ENCODE measurements at places on chromosomes 5 and 9.
A peak's percentile ranks its signal among the peaks of the same experiment; 100 is the strongest.

- peak; percentile 56 for DNase-seq
Observed at GRCh38 chr5:141003791-141004611, 37.7 kb downstream of the PCDHAC2 start.

- DNase-seq: no peak
Observed at GRCh38 chr5:142832263-142832662, 62.1 kb downstream of the ARHGAP26 start.

DNA sequence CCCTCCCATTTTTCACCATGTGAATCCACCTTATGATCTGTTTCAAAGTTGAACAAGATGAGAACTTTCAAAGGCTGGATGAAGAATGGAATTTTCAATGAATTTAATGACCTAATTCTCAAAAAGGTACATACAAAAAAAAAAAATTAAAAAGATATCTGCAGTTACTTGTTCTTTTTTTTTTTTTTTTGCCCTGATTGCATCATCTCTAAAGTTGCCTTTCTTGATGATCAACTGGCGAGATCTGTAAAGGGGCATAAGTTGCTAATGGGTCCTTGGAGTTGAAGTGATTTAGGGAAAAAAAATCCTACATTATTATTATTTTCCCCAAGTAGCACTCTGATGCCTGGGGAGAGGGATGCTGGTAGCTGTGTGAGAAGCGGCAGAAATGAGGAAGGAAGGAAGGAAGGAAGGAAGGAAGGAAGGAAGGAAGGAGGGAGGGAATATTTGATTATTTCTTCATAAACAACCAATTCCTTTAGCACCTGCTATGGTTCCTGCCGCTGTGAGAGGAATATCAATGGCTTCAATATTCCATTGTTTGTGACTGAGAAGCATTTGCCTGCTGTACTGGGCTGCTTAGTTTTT, 48.8 kb upstream of the CD180 start:
- DNase-seq: no peak

- DNase-seq: no peak
Observed at GRCh38 chr5:159837860-159838259, 78.4 kb upstream of the ADRA1B start.

- DNase-seq: no peak
Observed at GRCh38 chr9:90896231-90896630, 94.6 kb downstream of the SYK start.

GRCh38 chr9:26112724-26113123, 434.5 kb upstream of the TUSC1 start:
- DNase-seq: peak; percentile 65

DNA sequence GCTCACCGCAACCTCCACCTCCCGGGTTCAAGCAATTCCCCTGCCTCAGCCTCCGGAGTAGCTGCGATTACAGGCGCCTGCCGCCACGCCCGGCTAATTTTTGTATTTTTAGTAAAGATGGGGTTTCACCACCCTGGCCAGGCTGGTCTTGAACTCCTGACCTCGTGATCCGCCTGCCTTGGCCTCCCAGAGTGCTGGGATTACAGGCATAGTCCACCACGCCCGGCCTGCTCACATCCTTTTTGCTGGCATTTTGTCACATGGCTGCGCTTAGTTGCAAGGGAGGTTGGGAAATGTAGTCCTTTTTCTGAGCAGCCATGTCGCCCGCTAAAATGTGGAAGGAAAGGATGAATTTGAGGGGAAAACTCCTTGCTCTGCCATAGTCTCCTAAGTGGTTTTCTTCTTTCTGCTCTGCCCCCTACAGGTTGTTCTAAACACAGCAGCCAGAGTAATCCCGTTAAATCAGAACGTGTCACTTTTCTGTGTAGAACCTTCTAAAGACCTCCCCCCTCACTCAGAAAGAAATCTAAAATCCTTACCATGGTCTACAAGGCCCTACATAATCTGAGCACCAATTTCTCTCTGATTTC, 57.8 kb upstream of the HSPA9 start:
- peak; percentile 20 for DNase-seq

DNA sequence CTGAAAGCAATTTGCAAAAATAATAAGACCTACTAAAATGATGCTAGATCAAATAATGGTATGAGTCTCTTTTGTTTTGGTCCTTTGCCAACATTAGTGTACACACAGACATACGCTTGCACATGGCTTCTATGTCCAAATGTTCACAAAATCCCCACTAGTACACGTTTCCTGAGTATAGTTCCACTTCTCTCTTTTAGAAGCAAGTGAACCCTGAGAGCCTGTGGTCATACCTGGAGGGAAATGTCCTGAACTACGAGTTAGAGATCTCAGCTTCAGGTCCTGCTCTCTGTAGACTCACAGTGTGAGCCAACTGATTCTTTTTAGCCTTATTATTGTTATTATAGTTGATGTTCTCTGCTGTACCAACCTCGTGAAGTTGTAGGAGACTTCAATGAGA, 47.3 kb upstream of the ACTBL2 start:
- DNase-seq: no peak

DNA sequence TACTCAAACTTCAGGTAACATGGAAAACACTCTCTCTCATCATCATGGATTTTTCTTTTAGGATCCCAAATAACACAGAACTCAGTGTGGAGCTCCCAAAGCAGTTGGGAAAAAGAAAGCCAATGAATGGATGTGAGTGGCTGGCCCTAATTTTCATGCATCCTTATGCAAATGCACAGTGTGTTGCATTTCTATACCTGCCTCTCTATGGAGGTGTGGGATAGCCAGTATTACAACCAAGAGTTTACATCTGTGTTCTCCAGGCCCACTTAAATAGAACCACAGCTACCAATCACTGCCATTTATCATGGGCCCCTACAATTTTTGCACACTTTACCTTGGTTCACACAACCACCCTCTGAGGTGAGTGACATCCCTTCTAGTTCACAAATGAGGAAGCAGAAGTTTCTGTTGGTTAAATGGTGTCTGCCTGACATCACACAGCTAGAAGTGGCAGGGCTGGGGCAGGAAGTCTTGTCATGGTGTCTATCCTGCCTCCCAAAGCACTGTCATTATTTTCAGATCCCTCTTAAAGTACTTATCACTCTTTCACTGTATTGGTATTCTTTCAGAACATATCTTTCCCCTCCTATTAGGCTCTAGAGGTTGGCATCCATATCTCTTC, 17.3 kb downstream of the MAMDC2 start:
- DNase-seq: no peak

DNA sequence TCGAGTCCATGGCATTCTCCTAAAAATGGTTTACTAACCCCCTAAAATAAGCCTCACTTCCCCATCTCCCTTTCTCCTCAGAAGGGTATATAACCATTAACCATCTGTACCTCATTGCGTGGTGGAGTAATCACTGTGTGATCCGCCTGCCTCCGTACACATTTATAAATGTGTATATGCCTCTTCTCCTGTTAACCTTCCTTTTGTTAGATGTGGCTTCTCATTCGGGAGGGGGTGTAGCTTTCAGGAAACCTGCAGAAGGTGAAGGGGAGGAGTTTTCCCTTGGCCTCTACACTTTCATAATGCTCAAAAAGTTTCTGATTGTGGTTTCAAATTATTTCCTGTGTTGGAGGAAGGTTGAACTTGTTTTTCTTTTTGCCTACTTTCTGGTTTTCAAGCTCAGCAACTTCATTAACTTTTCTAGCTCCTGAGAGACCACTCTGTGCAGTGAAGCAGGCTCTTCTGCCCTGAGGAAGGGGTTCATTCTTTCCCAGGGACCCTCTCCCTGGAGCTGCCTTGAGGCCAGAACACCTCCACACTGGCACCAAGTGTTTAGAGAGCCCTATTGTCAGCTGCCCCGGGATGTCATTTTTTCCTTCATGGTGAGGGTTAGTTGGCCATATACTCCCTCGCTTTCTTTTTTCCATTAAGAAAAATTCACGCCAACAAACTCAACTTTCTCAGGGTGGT, 46.9 kb downstream of the RASGRF2 start:
- DNase-seq: no peak

GRCh38 chr9:78030296-78030552, 1.4 kb downstream of the GNAQ start:
- DNase-seq: peak; percentile 48

DNA sequence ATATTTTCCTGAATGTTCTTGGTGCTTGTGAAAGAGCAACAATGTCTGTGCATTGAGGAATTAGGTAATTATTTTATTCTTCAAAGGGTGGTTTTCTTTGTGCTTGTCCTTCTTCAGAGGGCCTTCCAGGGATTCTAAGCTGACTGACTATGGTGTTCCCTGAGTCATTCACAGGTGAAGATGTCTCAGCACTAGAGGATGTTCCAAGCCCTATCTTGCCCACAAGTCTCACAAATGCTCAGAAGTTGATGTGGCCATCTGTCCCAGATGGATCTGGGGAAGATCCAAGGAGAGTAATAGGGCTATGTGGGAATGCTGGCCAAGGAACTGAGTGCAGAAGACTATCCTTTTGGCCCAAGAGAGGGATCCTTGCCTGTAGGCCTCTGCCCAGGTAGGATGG, 120.9 kb downstream of the ADAMTSL1 start:
- DNase-seq: no peak

DNA sequence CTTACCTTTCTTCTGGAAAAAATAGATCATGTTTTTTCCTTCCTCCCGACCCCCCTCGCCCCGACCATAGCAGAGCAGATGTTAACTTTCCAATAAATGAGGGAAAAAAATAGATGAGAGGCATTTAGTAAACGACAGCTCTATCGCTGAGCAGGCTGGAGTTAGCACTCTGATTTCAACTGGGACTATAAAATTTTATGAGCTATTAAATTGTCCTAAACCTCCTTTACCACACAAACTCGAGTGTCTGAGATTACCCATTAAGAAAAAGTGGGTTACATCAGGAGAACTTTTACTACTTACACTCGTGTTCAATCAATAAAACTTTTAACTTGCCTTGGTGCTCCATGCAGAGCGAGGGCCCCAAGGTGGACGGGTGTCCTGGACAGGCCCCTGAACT, 59.8 kb upstream of the RNU6ATAC start:
- no peak for DNase-seq

- DNase-seq: no peak
Observed at GRCh38 chr5:82424211-82424610, 146.1 kb upstream of the RPS23 start.

GRCh38 chr9:93052791-93053540, 5.5 kb upstream of the SUSD3 start:
- no peak for DNase-seq

DNA sequence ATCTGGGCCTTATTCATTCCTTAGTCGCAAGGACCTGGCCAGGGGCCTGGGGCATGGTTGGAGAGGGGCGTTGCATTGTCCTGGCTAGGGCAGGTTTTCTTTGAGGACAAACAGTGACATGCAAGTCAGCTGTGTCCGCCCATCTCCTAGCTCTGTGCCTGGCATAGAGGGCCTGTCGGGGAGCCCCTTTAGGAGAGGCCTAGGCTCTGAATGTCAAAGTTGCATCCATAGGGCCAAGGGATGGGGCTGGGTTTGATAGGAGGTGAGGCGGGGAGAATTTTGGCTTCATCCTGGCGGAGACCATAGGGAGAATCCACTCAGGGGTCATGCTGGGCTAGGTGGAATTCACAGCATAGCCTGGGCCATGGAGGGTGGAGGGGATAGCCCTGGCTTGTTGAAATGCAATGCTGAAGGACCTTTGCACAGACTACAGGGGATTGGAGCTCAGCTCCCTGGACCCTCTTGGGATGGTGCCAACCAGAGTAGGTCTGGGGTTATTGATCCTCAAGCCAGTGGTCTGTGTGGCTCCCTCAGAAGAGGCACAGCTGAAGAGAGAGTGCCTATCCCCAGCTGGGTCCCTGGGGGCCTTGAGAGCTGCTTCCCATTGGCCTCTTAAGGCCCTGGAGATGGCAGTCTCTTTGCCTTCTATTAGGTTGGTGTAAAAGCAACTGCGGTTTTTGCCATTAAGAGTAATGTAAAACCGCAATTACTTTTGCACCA, 104.0 kb downstream of the RGS3 start:
- no peak for DNase-seq

DNA sequence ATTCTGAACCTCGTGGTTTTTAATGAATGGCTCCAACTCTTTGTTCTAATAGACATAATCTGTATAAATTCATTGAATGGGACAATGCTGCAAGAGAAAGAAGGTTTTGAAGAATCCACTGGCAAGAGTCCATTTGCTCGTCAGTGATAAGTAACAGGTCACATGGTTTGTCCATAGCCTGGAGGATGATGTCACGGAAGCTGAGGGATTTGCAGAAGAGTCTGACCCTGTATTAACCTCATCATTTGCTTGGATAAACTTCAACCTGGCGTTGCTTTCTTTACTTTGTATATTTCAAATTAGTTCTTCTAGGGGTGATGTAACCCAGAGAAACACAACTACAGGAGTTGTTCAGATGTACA, 197.4 kb downstream of the GAS1 start:
- DNase-seq: no peak

GRCh38 chr5:116572350-116573278, 2.0 kb downstream of the SEMA6A start:
- DNase-seq: no peak

- no peak for DNase-seq
Observed at GRCh38 chr9:96245399-96245798, 56.6 kb downstream of the HSD17B3 start.

- no peak for DNase-seq
Observed at GRCh38 chr5:22567983-22568382, 285.2 kb downstream of the CDH12 start.

- no peak for DNase-seq
Observed at GRCh38 chr5:143752165-143752850, 59.7 kb upstream of the HMHB1 start.

GRCh38 chr9:75700252-75700640, 190.2 kb upstream of the PCSK5 start:
- DNase-seq: no peak

DNA sequence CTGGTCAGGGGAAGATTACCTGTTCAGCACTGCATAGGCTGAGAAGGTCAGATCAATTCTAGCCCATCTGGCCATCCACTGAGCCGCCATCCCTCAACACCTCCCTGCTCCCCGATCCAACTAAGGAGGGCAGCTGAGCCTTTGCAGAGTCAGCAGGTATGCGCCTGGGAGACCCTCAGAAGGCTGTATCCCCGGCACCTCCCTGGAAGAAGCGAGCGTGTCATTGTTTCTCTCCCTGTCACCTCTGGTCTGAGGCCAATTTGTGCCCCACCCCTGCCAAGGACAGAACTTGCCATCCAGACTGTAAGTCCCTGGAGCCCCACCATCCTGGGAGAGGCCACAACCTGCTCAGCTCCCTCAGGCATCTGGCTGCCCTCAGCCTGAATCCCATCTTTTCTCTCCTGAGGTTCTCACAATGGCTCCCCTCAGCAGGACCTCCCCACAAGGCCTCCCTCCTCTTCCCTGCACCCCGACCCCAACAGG, 2.6 kb downstream of the CLTB start:
- no peak for DNase-seq

- DNase-seq: no peak
Observed at GRCh38 chr9:97830884-97831829, 21.9 kb upstream of the FOXE1 start.

DNA sequence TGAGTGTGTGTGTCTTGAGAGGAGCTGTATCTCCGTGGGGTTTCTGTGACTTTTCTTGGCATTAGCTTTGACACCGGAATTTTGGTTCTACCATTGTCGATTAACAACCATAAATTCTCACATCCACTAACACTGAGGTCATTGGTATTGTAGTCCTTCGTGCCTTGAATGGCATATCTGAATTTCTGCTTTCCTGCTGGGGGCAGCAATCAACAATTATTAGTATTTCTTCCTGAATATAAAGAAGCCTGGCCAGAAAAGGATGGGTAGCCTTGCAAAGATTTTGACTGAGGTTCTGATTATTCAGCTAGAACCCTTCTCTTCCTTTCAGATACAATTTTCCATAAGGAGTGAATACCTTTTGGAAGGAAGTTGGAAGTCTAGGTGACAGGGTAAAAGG, 33.5 kb upstream of the SHOC1 start:
- DNase-seq: peak; percentile 30

GRCh38 chr5:74599148-74599547, 41.4 kb downstream of the ENC1 start:
- DNase-seq: no peak

GRCh38 chr9:130143279-130143893, 28.8 kb upstream of the NCS1 start:
- DNase-seq: no peak
